ENCODE measurements at places on chromosomes 2 and 18. TPM values are rescaled to one million over a fixed set of nuclear protein-coding genes. Genes with fewer than 3 reads are reported as not detected.

The ATP6V1B1 gene
- total RNA-seq = 0.51 TPM

The ZBTB14 gene
- total RNA-seq = 6.0 TPM

The EDAR gene
- total RNA-seq = not detected

The CROCC2 gene
- total RNA-seq = not detected

The UGT1A1 gene
- total RNA-seq = not detected

The IMPACT gene
- total RNA-seq = 27.2 TPM

The KYNU gene
- total RNA-seq = not detected

The CHRNG gene
- not detected for total RNA-seq

The KCNF1 gene
- total RNA-seq = not detected

The RASGRP3 gene
- 13.1 TPM for total RNA-seq

The RAPH1 gene
- total RNA-seq = 42.2 TPM

The C2orf49 gene
- total RNA-seq = 8.8 TPM

The CEP68 gene
- 10.0 TPM for total RNA-seq

The CYRIA gene
- total RNA-seq = 0.51 TPM

The KRTCAP3 gene
- 5.2 TPM for total RNA-seq

The SPC25 gene
- total RNA-seq = 0.35 TPM

The ALKAL2 gene
- total RNA-seq = 0.09 TPM

The SMYD5 gene
- total RNA-seq = 10.0 TPM

The GPC1 gene
- total RNA-seq = 112 TPM

The TBR1 gene
- total RNA-seq = not detected

The HJURP gene
- total RNA-seq = 4.9 TPM

The DNAJC5G gene
- not detected for total RNA-seq

The TSPYL6 gene
- total RNA-seq = not detected

The SLC9A4 gene
- total RNA-seq = not detected

The ARHGEF4 gene
- total RNA-seq = 8.3 TPM

The ITGAV gene
- total RNA-seq = 59.7 TPM

The SLC30A3 gene
- total RNA-seq = not detected

The ANKRD30B gene
- total RNA-seq = not detected

The TRPM8 gene
- total RNA-seq = not detected

The CFAP65 gene
- total RNA-seq = not detected

The TMEM178A gene
- 2.2 TPM for total RNA-seq

The CCDC74B gene
- total RNA-seq = 2.0 TPM

The WNT10A gene
- not detected for total RNA-seq

The DLGAP1 gene
- total RNA-seq = 0.12 TPM

The ERLEC1 gene
- 122 TPM for total RNA-seq

The ANKRD30BL gene
- not detected for total RNA-seq

The RAPGEF4 gene
- 1.3 TPM for total RNA-seq

The SULT1C4 gene
- total RNA-seq = not detected

The ST8SIA3 gene
- not detected for total RNA-seq

The DES gene
- 165 TPM for total RNA-seq
